NCI-H460 (cell line): ENCODE measurements at places on chromosomes 5 and 9. TPM values are rescaled to one million over a fixed set of nuclear protein-coding genes. Genes with fewer than 3 reads are reported as not detected.

PTAR1 gene
- total RNA-seq: 77.1 and 85.4 TPM in 2 replicates

FOXD4L3 gene
- not detected in 2 replicates for total RNA-seq

- no peak for DNase-seq
Observed at GRCh38 chr9:124218438-124218982, 39.2 kb upstream of the NEK6 start.

DNA sequence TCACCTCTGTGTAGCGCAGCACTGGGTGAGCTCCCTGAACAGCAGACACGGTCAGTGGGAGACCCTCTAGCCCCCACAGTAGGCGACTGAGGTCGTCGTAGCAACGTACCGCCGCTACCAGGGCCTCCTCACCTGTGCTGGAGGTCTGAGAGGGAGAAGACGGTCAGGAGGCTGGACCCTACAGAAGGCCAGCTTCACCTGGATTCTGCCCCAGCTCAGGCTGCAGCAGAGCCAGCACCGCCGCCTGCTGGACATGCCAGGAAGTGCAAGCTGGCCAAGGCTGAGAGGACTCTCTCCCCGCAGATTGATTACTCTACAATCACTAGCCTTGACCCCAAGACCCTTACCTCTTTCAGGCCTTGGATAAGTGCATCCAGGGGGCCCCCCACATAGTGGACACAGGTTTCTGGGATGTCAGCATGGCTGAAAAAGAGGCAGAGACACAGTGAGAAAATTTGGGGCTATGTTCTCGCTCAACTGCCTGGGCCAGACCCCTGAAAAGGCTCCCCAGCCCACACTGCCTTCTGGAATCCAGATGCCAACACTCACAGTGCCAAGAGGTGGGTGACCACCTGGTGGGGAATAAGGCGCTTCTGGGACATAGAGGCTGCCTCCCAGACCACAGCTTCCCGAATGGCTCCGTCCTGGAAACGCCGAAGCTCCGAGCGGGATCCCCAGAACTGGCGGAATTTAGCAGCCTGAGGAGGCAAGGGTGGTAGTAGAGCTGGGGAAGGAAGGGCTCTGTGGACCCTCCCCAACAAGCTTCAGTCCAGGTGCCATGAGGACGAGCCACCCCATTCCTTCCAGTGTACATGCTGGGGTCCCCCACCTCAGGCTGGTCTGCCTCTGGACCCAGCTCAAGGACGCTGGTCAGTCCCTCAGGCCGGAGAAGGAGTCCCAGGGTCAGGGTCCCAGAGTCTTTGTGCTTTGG, 6.9 kb downstream of the NOL6 start:
- DNase-seq: peak; percentile 30

DNA sequence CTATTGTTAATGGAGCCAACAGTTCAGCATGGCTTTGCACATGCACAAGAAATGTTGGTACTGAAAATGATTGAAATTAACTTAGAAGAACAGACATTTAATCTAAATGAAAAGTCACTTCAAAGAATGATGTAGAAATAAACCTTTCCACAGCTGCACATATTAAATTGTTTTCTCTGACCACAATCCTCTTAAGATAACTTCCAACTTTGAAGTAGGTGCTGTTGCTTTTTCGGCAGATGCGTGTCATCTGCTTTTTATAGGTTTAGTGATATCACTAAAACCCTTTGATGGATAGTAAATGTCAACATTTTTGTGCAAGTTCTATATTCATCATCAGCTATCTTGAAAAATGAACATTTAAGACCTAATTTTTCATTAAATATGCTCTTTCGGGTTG, 25.3 kb upstream of the SLC1A3 start:
- DNase-seq: no peak
